ENCODE measurements at places on chromosomes 3 and 15.

- no peak for DNase-seq
Observed at GRCh38 chr15:31727612-31728011, 302.7 kb upstream of the CHRNA7 start.

GRCh38 chr3:58055314-58055713 is 47.1 kb downstream of the FLNB start:
- DNase-seq, result no peak

- DNase-seq, result no peak
Observed at GRCh38 chr3:25171897-25172296, 256.2 kb upstream of the RARB start.

DNA sequence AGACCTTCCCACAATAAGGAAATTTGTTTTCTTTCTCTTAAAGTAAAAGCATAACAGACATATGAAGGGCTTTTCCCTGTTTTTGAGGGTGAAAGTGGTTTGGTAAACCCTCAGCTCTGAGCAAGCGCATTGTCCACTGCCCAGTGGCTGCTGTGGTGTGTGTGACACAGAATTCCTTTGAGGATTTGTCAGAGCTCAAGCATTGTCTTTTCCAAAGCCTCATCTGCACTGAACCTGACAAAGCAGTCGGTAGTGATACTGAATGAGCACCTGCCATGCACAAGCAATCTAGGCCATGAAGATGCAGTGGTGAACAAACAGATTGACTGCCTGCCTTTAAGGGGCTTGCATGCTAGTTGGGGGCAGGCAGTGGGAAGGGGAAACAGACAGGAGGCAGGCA is 128.3 kb downstream of the PLCL2 start:
- no peak for DNase-seq

DNA sequence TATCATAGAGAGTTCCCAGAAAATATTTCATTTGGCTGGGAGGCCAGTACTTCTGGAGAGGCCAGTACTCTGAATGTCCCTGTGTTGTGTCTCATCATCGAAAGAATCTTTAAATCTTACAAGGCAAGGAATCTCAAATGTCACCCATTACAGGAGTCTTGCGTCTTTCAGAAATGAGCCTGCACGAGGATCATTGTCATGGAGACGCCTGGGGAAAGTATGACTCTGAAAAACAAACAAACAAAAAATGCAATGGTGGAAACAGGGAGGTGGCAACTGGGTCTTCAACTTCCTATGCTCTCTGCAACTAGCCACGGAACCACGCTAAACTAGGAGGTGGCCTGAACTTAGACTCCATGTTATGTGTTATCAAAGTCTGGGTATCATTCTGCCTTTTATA is 804.6 kb downstream of the EPHA3 start:
- DNase-seq, result no peak

DNA sequence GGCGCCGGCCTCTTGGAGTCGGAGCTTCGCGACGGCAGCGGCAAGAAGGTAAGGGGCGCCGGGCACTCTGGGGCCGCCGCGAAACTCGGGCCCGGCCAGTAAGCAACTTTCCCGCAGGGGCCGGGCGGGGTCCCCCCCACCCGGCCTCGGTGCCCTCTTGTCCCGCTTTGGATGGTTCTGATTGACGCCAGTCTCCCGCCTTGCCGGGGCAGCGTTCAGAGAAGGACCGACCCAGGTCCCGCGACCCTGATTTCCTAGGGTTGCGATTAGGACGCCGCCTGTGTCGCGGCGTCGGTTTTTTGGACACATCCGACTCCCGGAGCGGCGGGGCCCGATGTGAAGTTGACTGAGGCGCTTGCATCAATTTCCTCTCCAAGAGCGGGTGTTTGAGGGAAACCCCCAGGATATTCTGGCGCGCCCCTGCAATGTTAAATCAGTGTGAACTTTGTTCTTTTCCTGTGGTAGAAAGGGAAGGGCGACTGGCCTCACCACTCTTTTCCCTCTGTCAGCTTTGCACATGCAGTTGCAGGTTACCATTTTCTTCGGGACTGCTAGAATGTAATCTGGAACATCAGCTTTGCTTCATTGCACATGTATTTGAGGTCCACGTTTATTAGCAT is 755 bp downstream of the PDE8A start:
- DNase-seq, result peak; percentile 30

GRCh38 chr3:150830094-150830681 is 67.2 kb upstream of the SIAH2 start:
- no peak for DNase-seq

DNA sequence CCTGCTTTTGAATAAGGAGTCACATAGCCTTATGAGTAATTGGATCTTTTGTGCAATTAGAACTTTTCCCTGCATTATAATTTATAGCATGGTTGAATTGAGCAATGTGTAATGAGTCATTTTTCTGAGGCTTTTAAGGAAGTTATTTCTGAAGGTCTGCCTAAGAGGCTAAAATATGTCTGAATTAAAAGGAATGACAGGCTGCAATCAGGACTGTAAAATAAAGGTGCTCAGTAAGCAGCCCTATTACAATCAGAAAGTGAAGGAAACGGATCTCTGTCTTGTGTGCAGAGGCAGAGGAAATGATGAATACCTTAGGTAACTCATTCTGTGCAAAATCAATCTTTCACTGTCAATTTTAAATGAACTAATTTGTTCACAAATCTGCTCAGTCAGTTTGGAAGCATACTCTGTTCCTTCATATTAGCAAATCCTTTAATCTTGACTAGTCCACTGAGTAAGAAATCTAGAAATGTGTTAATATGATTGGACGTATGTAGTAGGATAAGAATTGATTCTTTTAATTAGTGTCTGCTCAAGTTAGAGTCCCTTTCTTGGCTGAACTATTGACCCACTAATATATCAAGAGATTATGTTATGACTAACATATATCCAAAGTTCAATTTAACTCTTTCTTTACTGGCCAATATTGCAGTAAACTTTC is 290.1 kb downstream of the ZIC1 start:
- no peak for DNase-seq

DNA sequence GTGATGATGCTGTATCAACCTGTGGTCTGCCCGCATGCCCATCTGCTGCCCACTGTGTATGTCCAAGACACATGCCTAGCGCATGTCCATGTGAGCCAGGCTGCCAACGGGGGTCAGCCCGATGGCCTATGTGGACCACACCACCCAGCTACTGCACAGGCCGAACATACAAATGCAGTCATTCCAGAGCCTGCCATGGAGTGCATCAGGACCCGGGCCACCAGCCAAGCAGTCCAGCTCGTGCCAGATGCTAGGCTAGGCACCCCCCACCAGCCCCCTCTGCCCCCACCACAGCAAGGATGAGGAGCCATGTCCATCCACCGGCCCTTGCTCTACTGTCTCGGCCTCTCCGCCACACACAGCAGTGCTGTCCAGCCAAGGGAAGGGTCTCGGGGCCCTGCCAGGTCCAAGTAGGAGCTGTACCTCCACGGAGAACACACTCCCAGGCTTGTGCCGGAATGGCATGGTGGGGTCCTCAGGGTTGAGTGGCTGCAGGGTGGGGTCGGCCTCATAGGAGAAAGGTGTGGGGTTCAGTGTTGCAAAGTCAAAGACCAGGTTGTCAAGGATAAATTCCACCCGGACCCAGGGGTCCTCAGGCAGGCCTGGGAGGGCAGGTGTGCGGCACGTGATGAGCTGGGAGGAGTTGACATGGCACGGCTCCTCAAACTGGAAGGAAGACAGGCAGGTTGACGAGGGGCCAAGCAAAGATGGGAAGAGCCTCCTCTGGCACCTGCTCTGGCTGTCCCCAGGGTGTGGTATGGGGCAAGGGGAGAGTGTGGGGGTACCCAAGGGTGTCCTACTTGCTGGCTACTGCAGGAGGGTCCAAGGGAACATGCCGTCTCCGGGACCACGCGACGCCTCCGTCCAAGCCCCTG is 15.3 kb downstream of the PLXNB1 start:
- DNase-seq, result no peak

DNA sequence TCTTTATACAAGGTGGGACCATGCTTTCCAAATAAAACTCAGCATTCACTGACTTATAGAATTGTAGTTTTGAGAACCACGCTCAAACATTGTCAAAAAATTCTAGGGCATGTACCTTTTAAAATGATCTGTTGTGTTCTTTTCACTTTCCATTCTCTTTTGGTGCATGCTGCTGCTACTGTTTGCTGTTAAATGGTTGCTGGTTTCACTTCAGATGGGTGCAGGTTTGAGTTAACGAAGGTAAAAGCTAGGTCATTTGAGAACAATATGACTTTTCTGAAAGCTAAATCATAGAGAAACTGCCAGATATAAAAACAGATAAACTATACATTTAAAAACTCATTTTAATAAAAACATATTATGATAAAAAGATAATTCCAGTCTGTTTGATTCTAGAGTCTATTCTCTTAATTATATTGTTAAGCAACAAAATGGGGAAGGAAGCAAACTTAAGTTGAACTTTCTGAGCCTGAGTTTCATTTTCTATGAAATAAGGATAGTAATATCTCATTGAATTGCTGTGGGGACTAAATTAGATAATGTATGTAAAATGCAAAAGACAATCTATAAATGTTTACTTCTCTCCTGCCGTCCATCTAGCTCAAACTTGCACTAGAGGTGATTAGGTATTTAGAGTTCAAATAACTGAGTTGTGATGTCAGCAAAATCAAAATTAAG is 82.4 kb downstream of the OXSM start:
- no peak for DNase-seq

DNA sequence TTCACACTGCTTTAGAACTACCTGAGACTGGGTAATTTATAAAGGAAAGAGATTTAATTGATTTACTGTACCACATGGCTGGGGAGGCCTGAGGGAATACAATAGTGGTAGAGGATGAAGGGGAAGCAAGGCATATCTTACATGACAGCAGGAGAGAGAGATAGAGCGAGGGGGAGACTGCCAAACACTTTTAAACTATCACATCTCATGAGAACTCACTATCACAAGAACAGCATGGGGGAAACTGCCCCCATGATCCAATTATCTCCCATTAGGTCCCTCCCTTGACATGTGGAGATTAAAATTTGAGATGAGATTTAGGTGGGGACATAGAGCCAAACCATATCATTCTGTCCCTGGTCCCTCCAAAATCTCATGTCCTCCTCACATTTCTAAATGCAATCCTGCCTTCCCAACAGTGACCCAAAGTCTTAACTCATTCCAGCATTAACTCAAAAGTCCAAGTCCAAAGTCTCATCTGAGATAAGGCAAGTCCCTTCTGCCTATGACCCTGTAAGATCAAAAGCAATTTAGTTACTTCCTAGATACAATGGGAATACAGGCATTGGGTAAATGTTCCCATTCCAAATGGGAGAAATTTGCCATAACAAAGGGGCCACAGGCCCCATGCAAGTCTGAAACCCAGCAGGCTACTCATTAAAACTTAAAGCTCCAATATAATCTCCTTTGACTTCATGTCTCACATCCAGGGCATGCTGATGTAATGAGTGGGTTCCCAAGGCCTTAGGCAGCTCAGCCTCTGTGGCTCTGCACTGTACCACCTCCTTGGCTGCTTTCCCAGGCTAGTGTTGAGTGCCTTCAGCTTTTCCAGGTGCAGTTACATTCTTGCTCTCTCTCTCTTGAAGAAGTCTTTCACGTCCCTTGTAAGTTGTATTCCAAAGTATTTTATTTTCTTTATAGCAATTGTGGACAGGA is 481.7 kb upstream of the TGFBR2 start:
- no peak for DNase-seq

- DNase-seq, result no peak
Observed at GRCh38 chr15:25883463-25884259, 20.5 kb upstream of the ATP10A start.

DNA sequence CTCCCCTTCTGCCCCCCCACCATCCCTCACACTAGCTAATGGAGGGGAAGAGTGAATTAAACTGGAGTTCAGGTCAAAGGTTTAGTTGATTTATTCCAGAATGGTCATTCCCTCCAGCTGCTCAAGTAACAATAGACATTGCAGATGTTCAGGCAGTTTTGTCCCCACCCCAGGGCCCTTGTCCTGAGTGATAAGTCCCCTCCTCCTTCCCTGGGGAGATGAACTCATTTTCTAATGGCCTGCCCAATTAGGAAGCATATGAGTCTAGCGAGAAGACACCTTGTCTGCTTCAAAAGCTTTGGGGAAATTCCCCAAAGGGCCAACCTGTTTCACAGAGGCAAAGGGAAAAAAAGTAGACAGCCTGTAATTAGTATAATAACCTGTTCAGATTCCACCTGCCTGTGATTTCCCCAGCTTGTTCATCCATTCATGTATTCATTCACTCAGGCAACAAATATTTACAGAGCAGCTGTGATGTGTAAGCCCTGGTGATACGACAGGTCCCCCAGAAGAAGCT is 165.3 kb downstream of the SHQ1 start:
- DNase-seq, result no peak

GRCh38 chr3:23330568-23330967 is 127.4 kb downstream of the UBE2E2 start:
- DNase-seq, result no peak

DNA sequence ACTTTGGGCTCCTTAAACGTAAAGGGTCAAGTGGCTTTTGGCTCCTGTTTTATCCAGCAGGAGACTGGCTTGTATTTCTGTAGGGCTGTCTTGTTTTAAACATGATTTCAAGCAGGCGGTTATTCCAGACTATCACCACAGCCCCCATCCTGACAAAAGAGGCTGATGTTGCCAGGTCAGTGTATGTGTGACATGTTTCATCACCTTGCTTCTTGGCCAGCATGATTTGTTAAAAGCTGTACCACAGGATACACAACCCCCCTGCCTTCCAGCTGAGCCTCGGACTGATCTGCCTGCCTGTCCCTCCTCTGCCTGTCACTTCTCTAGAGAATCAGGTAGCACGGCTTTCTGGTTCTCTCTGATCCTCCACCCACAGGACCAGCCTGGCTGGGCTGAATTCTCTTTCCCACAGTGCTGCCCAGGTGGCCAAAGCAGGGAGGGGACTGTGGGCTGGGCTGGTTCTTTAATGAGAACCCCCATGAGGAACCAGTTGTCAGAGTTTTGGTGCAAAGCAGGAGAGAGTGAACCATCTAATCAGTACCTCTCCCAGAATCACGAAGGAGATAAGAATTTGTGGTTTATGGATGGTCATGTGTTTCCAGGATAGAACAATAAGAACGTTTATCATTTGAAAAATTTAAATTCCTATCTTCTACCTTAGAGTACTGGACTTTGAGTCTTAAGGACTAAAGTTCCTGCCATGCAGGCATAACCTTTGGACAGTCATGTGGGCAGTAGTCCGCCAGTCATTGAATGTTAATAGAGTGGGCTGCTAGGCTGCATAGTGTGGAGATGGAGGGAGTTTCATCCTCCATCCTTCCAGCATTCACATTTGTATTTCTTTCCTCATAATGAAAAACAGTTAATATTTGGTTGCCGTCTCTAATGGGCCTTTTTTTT is 8.8 kb downstream of the ABHD6 start:
- no peak for DNase-seq

DNA sequence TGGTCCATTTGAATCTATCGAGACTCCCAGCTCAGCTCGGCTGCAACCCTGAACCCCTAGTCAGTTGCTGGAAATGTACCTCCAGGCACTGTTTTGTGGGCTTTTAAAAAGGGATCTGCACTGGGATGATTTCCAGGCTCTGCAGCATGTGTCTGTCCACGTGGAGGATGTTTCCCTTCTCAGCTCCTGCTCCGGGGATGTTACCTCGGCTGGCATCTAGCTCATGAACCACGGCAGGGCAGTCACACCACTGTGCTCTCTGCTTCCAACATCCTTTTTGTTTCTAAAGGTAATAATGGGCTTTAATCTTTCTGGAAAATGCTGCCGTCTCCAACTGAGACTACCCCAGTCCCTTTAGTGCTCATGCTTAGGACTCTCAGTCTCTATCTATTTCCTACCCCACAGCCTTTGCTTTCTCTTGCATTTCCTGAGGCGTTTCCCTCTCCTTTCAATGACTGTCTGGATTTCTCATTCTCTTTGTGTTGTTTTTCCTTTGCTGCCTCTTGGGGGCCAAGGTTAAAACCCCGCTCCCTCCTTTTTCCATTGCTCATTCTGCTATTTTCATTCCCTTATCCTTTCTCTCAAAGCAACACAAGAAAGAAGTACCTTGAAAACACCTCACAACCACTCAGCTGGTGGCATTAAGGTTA is 42.9 kb upstream of the AKAP13 start:
- DNase-seq, result no peak

GRCh38 chr3:128273109-128273840 is 120.0 kb downstream of the EEFSEC start:
- no peak for DNase-seq

All from activated CD8-positive, alpha-beta memory T cell treated with anti-CD3 and anti-CD28 coated beads for 48 hours (primary cell).